Activated naive CD8-positive, alpha-beta T cell treated with anti-CD3 and anti-CD28 coated beads, Interleukin-2, amount 50 U/mL, for 16 hours (primary cell): ENCODE measurements at places on chromosomes 11 and 22.

DNA sequence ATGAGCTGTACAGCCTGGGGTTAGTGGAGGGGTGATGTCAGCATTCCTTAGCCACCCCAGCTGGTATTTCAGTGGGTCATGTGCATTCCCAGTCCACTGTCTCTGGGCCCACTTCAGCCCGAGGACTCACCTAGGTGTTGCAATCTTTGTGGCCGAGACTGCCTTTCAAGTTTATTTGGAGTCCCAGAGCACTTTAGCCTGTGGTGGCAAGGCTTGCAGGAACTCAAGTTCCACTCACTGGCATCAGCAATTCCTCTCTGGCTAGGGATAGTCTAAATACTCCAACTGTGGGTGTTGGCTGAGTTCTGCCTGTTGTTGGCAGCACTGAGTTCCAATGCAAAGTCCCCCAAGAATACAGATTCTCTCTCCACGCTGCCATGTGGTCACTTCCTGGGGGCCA lies 191.6 kb upstream of the PGR start:
- no peak for DNase-seq

- DNase-seq = no peak
Measured at GRCh38 chr11:86955361-86956120, at the start of gene FZD4. Gene FZD4, minus strand, starts transcription at chr11:86955395. Its CDS starts 310 bp downstream, at chr11:86955085.

- no peak for DNase-seq
Measured at GRCh38 chr11:78689585-78690153, 115.0 kb upstream of the NARS2 start.

- no peak for DNase-seq
Measured at GRCh38 chr11:85540635-85541205, 86.4 kb downstream of the DLG2 start.

DNA sequence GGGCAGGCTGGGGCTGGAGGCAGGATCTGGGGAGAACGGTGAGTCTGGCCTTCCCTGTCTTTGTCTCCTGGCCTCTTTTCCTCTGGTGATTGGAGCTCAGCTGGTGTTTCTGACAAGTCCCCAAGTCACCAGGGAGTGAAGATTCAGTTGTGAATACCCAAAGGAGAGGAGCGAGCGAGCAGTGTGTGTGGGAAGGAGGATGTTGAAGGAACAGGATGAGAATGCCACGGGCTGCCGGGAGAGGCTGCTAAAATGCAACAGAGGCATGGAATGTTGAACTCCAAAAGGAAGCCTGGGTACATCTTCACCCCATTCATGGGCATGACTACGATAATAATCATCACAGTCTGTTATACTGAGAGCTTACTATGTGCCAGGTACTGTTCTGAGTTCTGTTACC lies 163.3 kb downstream of the CEP164 start:
- DNase-seq = no peak

GRCh38 chr11:5343474-5344335 lies at the start of gene OR51B5:
Gene OR51B5, minus strand, starts transcription at chr11:5343524. Its CDS starts 0 bp downstream, at chr11:5343524.
- DNase-seq = no peak

- DNase-seq = no peak
Measured at GRCh38 chr11:92623055-92623454, 346.4 kb upstream of the MTNR1B start.

DNA sequence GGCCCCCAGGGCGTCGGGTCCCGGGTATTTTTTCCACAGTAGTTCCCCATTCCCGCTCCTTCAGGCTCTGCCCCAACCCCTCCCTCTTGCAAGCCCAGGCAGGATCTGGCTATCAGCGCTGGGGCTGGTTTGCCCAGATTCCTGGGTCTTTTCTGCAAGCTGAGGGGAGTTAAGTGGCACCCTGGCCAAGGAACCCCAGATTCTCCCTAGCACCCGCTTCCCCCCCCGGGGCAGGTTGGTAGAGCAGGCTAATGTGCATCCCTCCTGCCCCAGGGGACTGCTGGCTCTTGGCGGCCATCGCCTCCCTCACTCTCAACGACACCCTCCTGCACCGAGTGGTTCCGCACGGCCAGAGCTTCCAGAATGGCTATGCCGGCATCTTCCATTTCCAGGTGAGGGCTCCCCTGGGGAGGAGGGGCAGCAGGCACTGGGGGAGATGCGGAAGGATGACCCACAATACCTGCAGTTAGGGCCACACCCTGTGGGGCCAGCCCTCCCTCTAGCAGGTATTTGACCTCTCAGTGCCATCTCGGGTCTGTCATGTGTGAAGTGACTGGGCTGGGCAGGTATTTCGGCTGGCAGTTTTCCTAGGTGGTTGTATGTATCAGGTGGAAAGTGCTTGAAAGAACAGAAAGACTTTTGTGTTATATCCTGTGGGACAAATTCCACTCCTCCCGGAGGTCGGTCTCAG lies 1.6 kb downstream of the CAPN1 start:
- DNase-seq = no peak

- DNase-seq = no peak
Measured at GRCh38 chr11:74018331-74019005, 9.6 kb upstream of the UCP3 start.

- DNase-seq = no peak
Measured at GRCh38 chr11:47136327-47136726, 40.4 kb downstream of the ARFGAP2 start.

- no peak for DNase-seq
Measured at GRCh38 chr11:81990659-81991443, 742.8 kb downstream of the FAM181B start.

- DNase-seq = no peak
Measured at GRCh38 chr11:111115890-111116289, 129.6 kb upstream of the POU2AF2 start.

- no peak for DNase-seq
Measured at GRCh38 chr11:105206633-105207032, 67.1 kb upstream of the CARD18 start.

DNA sequence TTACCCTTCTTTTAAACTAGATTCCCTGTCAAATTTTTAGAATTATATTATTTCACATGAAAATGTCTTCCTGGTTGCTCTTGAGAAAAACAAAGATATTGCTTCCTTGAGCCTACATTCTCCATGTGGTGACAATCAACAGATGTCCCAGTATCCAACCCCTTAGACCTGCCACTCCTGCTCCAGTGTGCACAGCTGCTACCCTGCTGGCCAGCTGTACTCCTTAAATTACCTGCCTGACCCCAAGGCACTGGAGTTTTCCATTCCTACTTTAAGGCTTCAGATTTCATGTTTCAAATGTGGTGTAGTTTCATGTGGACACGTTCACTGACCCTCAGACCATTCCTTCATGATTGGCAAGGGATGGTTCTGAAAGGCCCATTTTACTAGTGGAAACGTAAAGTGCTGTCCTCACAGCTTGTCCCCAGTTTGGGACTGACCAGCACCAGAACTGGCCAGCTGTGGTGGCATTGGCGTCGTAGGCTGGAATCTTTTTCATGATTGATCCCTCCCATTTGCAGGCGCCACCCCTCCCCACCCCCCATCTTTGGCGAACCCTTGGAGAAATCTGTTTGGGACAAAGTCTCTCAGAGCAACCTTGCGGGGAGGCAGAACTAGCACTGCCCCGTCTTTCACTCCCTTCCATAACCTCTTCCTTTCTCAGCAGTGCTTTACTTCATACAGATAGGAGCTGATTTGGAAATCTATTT lies 123.5 kb downstream of the DBX1 start:
- no peak for DNase-seq

DNA sequence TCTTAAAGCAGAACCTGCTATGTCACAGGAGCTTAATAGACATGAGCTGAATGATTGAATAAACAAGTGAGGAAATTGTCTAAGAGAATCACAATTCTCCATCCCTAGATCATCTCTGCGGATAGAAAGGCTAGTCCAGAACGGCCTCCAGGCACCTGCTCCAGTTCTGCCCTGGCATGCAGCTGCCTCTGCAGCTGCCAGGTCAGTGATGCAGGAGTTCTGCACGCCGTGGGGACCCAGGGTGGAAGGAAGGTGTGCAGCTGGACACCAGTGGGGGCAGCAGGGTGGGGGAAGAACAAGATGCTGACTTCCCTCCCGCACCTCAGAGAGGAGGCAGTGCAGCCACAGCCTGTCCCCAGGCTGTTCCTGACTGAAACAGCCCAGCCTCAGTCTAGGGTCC lies 192.1 kb upstream of the NCAM1 start:
- no peak for DNase-seq

GRCh38 chr11:7511401-7511800 lies 2.4 kb upstream of the PPFIBP2 start:
- no peak for DNase-seq

GRCh38 chr22:29328566-29329500 lies 13.3 kb upstream of the RASL10A start:
- no peak for DNase-seq

DNA sequence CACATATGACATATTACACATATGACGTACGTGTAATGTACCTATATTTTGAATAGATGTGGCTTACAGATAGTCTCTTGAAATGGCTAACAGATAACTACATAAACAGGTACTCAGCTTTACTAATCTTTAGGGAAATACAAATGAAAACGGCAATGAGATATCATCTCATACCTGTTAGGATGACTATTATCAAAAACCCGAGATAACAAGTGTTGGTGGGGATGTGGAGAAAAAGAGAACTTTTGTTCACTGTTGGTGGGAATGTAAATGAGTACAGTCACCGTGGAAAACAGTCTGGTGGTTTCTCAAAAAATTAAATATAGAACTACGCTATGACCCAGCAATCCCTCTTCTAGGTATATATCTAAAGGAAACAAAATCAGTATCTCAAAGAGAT lies 247.6 kb downstream of the ETS1 start:
- DNase-seq = no peak

DNA sequence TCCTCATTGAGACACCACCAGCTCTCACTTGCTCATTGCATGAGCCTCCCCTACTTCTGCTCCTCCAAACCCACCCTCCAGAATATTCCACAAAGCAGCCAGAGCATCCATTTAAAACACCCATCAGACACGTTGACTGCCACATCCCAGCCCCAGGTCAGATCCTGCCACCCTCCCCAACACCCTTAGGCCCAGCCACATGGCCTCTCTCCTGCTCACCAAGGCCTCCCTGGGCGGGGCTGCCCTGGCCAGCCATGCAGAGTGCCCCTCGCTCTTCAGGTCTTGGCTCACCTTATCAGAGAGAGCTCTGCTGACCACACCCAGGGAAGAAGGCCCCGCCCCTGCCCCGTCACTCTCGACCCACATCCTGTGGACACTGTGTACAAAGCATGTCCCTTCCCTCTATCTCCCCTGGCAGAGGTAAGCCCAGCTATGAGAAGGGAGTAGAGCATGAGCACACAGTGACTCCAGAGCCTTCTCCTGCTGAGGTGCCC lies 106.8 kb downstream of the MICAL3 start:
- DNase-seq = no peak

GRCh38 chr22:39179401-39179827 lies 26.9 kb upstream of the CBX7 start:
- no peak for DNase-seq

- no peak for DNase-seq
Measured at GRCh38 chr22:38016182-38017151, 32.1 kb upstream of the SOX10 start.

DNA sequence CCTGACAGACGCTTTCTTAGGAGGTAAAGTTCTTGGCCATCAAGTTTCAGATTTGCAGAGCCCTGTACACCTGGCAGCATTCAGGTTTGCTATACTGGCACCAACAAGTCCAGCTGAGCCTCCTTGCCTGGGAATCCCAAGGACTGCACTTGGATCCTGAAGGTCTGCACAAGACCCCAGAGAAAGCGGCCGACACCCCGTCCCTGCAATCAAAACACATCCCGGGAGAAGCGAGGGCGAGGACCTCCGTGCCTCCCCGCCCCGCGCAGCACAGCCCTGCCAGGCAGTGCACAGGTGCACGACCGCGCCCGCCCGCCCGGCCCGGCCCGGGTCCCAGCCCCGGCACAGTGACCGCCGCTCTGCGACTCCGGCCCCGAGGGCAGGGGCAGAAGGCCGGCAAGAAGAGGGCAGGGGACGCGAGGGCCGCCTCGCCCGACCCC lies 559 bp downstream of the MRTFA start:
- no peak for DNase-seq

DNA sequence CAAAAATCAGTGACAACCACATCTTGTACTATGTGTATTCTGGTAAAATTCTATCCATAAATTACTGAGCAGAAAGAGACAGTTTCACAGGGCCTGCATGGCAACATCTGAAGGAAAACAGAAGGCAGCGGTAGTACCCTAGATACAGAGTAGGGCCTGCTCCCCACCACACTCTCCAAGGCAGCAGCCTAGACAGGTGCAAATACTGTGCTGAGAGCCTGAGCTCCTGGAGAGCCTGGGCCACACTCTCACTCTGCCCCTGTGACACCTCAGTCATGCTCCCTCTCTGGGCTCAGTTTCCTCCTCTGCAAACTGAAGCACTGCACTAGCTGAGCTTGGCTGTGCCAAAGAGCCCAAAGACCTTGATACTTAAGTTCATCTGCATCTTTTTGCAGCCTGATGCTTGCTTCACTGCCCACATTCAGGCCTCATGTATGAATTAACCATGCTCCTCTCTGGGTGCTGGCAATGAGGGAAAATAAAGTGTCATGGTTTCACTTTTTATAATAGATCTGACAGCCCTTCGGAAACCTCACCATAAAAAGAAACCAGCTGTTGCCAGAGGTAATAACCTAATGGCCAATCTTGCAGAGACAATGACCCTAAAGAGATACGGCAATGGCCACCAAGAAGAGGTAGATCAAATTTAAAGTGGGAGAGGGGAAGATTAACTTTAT lies 104.7 kb downstream of the PLEKHA7 start:
- DNase-seq = no peak
